Stimulated activated CD8-positive, alpha-beta memory T cell treated with anti-CD3 and anti-CD28 coated beads, Interleukin-12 subunit alpha, Interleukin-12 subunit beta, amount 100 ng/mL, for 1 hour (primary cell): ENCODE measurements at places on chromosomes 13 and 19.

GRCh38 chr19:33429891-33430673, 56.6 kb downstream of the CEBPG start:
- DNase-seq = no peak

DNA sequence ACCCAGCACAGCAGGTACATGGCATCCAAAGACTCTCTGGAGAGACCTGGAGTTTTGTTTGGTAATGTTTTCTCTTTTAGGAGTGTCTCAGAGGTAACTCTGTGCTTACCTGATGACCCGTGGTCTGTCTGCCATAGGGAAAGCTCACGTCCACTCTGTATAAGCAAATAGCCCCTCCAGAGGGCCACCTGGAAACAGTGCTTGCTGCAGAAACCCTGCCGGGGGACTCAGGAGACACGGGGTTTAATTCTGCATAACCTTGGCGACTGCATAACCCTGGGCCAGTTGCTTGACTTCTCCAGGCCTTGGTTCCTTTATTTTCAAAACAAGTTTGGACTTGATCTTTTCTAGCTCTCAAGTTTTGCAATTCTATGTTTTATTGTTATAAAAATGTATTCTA, 187.2 kb upstream of the SOX1 start:
- no peak for DNase-seq

GRCh38 chr19:19385896-19386869, 19.3 kb upstream of the GATAD2A start:
- no peak for DNase-seq

- no peak for DNase-seq
Observed at GRCh38 chr13:23993680-23993985, 96.3 kb upstream of the C1QTNF9B start.

DNA sequence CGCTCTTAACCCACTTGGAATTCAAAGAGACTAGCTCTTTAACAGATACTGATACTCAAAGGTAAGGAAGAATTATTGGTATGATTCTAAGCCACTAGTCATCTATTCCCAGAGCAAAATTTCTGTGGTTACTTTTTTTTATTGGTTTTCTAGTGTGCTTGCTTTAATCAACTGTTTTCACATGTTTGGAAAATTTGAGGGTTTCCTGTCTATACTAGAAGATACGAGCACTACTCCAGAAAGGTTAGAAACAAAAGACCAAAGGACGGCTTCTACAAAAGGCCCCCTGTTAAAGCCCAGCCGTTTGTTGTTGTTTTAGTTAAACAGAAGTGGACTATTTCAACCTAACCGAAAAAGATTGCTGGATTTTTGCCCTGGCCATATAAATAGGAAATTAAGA, 18.5 kb upstream of the LPAR6 start:
- no peak for DNase-seq
